ENCODE measurements at places on chromosomes 2 and 18. TPM values are rescaled to one million over a fixed set of nuclear protein-coding genes. Genes with fewer than 3 reads are reported as not detected.

GRCh38 chr18:56021136-56021808, 433.3 kb upstream of the TCF4 start:
- DNase-seq = no peak

GRCh38 chr2:5368263-5368662, 323.9 kb upstream of the SOX11 start:
- no peak for DNase-seq

DNA sequence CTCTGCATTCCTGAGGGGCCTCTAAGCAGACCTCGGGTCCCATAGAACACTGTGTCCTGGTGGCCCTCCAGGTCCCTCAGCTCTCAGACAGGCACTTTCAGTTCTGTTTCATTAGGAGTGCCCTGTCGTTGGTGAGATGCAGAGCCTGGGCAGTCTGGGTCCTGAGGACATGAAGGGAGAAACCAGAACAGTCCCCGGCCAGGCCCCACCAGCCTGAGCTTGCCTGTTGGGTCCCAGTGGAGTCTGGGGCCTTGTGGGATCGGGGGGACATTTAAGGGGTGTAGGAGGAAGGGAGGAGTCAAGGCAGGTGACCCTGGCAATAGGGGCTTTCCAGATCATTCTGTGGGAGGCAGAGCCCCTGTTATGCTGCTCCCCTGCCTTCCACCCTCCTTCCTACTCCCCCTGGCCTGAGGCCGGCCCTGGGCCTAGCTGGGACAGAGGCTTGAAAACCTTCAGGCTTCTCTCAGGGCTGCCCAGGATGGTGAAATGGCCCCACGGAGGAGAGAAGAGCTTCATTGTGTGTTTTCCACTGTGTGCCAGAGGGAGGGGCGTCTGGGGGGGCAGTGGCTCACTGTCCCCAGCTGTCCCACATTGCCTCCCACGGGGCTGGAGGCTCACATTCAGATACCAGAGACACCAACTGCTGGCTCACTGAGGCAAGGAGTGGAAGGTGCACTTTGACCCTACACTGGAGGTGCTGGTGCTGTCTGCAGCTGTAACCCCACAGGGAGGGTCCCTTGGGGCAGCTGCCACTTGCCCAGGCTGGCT, 26.6 kb upstream of the CATIP start:
- DNase-seq = no peak

WDPCP gene
- total RNA-seq = 4.5 TPM

CRYGC gene
- total RNA-seq = not detected

DNA sequence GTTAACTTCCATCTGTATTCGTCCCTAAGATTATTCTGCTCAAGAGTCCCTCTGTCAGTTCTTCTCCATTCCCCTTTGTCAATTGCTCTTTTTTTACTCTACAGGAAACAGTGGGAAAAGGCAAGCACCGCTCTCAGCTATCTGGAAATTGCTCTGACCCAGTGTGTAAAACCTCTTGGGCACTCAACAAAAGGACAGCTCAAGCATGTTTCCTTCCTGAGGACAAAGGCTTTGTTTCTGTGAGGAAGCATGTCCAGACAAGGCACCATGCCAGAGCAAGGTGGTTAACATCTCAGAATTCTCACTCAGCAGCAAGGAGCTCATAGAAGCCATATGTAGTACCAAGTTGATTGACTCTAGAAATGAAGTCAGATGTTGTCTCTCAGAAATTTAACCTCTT, 735.6 kb downstream of the TSN start:
- DNase-seq = no peak

- DNase-seq = no peak
Measured at GRCh38 chr2:96159084-96159830, 14.0 kb upstream of the DUSP2 start.

C18orf54 gene
- total RNA-seq = 0.29 TPM

DNA sequence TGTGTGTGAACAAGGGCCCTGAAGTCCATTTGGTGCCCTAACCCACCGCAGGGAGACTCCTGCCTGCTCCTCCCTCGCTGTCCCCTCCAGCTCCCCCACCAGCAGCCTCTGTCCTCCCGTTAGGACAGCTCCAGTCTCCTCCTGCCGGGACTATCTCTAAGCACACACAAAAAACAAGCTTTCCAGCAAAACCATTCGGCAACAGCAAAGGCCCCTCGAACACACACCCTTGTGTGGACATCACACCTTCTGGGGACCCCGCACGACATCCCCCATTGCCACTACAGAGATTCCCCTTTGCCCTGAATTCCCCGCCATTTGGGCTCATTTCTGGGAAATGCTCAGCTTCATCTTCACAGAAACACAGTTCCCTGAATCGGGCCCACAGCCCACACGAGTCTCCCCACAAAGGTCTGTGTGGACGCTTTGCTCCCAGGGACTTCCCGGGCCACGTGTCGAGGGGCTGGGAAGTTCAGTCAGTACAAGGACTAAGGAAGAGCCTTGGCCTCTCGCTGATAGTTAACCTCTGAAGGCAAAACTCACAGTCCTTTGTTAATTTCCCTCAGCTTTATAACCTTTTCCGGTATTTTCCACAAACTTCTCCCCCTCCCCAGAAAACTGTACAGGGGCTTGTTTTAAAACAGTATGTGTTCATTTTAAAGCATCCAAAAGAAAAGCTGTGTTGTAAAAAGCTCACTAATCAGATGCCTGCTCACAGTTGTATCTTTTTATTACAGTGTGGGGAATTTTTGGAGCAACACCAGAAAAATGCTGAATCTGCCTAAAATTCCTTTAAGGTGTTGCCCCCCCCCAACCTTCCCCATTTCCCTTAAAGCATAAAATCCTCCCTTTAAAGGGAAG, 25.9 kb downstream of the SMAD7 start:
- DNase-seq = no peak

- DNase-seq = no peak
Measured at GRCh38 chr2:186734957-186735734, 41.3 kb downstream of the FAM171B start.

- no peak for DNase-seq
Measured at GRCh38 chr2:8855010-8855409, 17.6 kb upstream of the KIDINS220 start.

ANAPC1 gene
- total RNA-seq = 38.3 TPM

GRCh38 chr2:235709969-235710879, 216.4 kb downstream of the AGAP1 start:
- no peak for DNase-seq

MAIP1 gene
- 23.3 TPM for total RNA-seq

NPHP1 gene
- total RNA-seq = 1.5 TPM

GRCh38 chr2:71060871-71061270, 7.6 kb upstream of the NAGK start:
- no peak for DNase-seq

LYPD1 gene
- 0.32 TPM for total RNA-seq

DNA sequence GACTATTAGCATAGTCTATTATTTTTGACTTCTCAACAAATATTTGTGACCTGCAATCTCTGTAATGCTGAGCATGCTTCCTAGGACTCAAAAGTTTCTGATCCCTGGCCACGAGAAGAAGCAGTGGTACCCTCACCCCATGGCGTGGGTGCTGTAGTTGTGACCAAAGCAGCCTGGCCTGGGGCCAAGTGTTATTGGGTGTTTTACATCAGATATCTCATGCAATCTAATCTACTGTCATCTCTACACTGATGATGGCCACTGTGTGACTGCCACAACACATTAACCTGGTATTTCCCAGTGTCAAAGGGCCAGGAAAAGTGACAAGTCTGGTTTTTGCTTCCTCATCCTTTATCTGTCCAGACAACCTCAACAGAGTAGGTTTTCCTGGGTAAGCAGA, 80.8 kb upstream of the WIPF1 start:
- no peak for DNase-seq

- no peak for DNase-seq
Measured at GRCh38 chr2:131588152-131588873, 60.6 kb downstream of the CCDC74A start.

DNA sequence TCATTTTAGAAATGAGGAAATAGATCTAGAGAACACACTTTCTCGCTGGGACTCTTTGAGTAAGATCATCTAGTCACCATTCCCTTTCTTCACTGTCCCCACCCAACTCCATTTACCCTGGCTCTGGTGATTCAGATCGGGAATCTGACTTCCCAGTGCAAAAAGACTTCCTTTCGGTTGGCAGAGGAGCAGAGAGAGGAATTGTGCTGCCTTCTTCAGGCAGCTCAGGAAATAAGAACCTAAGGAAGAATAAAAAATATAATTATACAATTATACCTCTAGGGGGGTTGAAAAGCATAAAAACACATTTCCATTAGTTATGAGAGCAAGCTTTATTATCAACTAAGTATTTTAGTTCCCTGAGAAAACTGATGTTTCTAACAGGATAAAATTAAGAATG, 9.3 kb upstream of the MPP4 start:
- DNase-seq = no peak

CDCA7 gene
- total RNA-seq = 6.6 TPM

GRCh38 chr2:106960683-106961161, 74.8 kb upstream of the ST6GAL2 start:
- DNase-seq = no peak

ABCB6 gene
- total RNA-seq = 19.6 TPM

- DNase-seq = no peak
Measured at GRCh38 chr2:222364285-222364895, 60.0 kb upstream of the SGPP2 start.

TUBB8B gene
- not detected for total RNA-seq

DNA sequence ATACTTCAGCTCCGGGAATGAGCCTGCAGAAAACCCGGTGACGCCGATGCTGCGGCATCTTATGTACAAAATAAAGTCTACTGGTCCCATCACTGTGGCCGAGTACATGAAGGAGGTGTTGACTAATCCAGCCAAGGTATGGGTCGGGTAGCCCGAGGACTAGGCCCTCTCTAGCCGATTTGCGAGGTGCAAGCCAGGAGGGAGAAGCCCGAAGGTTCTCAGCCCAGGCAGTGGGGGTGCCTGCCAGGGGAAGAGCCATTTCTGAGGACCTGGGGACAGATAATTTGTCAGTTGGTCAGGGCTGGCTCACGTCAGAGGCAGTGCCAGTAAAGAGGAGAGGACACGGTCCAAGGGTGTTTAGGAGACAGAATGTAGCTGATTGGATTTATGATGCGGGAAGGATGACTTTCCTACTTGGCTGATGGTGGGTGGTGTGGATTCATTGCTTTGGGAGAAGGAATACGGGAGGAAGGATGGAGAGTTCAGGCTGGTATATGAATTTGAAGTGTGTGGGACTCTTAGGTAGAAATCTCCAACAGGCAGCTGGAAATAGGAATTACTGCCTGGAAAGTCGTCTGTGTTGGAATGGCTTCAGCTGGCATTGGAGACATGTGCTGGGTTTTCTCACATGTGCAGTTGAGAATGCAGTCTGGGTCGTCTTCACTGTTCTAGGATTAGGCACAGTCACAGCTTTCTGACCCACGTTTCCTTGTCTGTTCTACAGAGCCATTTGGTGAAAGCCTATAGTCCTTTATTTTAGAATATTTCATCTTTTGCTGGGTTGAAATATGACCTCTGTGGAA, 874 bp downstream of the NDUFAF7 start:
- DNase-seq = peak; percentile 16

GRCh38 chr2:240460781-240461431, 25.4 kb downstream of the GPC1 start:
- DNase-seq = no peak

DNA sequence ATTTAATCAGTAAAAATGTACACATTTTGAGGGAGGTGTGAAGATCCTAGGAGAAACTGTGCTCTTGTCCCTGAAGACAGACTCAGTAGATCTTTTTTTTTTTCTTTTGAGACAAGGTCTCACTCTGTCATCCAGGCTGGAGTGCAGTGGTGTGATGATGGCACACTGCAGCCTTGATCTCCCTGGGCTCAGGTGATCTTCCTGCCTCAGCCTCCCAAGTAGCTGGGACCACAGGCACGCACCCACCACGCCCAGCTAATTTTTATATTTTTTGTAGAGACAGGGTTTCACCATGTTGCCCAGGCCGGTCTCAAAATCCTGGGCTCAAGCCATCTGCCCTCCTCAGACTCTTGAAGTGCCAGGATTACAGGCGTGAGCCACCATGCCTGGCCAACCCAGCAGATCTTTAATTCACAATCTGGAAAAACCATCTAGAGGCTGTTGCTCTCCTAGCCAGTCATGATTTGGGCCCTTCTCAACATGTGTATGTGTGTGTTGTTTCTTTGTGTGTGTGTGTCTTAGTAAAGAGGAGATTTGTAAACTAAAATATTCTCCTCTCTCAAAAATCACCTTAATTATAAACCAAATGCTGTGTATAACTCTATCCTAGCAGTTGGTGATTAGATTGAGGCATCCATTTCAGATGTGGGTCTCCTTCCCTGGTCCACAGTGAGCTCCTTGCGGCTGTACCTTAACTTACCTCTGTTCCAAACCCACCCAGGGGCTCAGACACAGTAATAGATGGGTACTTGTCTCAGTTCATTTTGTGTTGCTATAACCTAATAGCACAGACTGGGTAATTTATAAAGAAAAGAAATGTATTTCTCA, 3.9 kb upstream of the MYCN start:
- no peak for DNase-seq
